ENCODE measurements at places on chromosomes 7 and 10.

DNA sequence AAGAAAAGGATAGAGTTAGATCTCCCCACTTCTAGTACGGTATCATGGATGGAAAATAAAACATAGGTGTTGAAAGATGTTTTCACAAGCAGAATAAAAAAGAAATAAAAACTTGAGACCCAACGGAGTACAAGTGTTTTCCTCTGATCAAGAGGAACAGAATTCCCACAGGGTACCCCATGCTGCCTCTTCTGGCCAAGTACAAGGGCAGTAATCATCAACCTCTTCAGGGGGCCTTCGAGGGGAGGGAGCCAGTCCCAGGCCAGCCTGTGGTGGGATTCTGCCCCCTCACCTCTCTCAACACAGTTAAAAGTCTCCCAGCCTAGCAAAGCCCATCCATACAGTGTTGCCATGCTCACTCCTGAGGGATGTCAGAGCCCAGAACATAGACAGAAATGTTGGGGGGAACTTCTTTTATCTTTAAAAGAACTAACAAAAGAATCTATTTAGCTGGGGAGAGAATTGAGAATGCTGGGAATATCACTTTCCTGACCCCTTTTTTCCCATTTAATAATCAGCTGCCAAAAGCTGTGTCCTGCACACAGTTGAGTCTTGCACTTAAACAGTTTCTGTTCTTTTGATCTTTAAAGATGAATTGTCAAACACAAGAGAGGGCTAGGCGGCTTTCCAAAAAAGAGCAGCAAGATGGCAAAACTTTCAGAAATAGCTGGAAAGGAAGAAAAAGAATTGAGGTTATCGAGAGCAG, 101.7 kb downstream of the PTN start:
- no peaks in the 10 kb centered on the region for H3K27me3 ChIP-seq
- H3K27ac ChIP-seq = no peak overlapping the region
- no peak overlapping the region for H3K4me3 ChIP-seq
- H3K36me3 ChIP-seq = no peaks in the 10 kb centered on the region

- no peaks in the 10 kb centered on the region for H3K36me3 ChIP-seq
- no peaks in the 10 kb centered on the region for H3K4me1 ChIP-seq
- no peak overlapping the region for H3K27ac ChIP-seq
- no peak overlapping the region for H3K4me3 ChIP-seq
Observed at GRCh38 chr7:141263508-141263907, 189.6 kb downstream of the TMEM178B start.

- H3K4me1 ChIP-seq = no peaks in the 10 kb centered on the region
- no peak overlapping the region for H3K4me3 ChIP-seq
- no peaks in the 10 kb centered on the region for H3K36me3 ChIP-seq
- peak; percentile 37 for DNase-seq
- H3K27ac ChIP-seq = no peak overlapping the region
Observed at GRCh38 chr10:126013489-126014281, 117.3 kb downstream of the FANK1 start.

- peak; percentile 88 for DNase-seq
- no peaks in the 10 kb centered on the region for H3K27me3 ChIP-seq
- no peak overlapping the region for H3K4me3 ChIP-seq
- H3K27ac ChIP-seq = no peak overlapping the region
- no peaks in the 10 kb centered on the region for H3K36me3 ChIP-seq
- no peaks in the 10 kb centered on the region for H3K4me1 ChIP-seq
Observed at GRCh38 chr10:6416892-6417512, 163.1 kb downstream of the PRKCQ start.

DNA sequence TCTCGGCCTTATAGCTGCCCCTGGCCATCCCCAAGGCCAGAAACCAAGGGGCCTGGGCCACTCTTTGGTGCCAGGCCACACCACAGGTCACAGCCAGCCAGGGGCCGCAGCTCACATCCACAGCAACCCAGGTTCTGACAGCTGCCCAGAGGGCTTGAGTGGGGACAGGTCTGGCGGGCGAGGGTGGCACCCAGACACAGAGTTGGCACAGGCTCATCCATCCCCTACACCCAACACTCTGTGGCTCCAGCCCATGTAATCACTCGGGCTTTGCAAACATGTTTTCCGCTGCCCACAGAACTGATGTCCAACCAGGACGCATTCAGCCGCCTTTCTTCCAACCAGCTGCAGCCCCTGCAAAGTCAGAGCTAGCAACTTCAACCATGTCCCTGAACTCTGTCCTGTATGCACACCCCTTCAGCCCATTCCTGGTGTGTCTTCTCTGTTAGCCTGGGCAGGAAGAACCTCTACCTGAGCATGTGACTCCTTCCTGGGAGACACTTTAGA, 57.7 kb upstream of the PPP2R2D start:
- no peak overlapping the region for H3K4me3 ChIP-seq
- no peak overlapping the region for H3K27ac ChIP-seq
- H3K36me3 ChIP-seq = no peaks in the 10 kb centered on the region
- no peaks in the 10 kb centered on the region for H3K27me3 ChIP-seq
- no peaks in the 10 kb centered on the region for H3K4me1 ChIP-seq

- H3K27me3 ChIP-seq = no peaks in the 10 kb centered on the region
- no peaks in the 10 kb centered on the region for H3K36me3 ChIP-seq
- no peak for DNase-seq
- H3K27ac ChIP-seq = no peak overlapping the region
- no peak overlapping the region for H3K4me3 ChIP-seq
Observed at GRCh38 chr10:105413997-105414396, 772.9 kb downstream of the SORCS3 start.

DNA sequence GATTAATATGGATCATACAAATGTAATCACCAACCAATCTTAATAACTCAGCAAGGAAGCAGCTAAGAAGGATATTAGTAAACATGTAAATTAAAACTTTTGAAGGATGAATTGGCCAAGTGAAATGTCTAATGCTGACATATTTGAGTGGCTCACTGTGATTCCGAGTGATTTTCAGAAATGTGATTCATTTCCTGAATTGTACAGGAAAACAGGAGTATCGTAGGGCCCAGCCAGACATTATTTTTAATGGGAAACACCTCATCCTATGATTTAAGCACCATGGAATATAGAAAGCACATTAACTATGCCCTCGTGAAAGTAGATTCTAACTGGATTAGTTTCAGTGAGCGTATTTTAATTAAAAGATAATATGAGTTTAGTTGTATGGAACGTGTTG, 82.3 kb downstream of the LHFPL3 start:
- no peak overlapping the region for H3K27ac ChIP-seq
- no peaks in the 10 kb centered on the region for H3K27me3 ChIP-seq
- no peaks in the 10 kb centered on the region for H3K4me1 ChIP-seq
- DNase-seq = no peak
- H3K36me3 ChIP-seq = no peaks in the 10 kb centered on the region
- no peak overlapping the region for H3K4me3 ChIP-seq

- no peak overlapping the region for H3K27ac ChIP-seq
- H3K36me3 ChIP-seq = no peaks in the 10 kb centered on the region
- no peaks in the 10 kb centered on the region for H3K27me3 ChIP-seq
- no peak for DNase-seq
- H3K4me1 ChIP-seq = peaks cover 4% of the 10 kb centered on the region
- no peak overlapping the region for H3K4me3 ChIP-seq
Observed at GRCh38 chr10:93245779-93246178, 172.1 kb downstream of the CYP26A1 start.

- no peak overlapping the region for H3K4me3 ChIP-seq
- no peaks in the 10 kb centered on the region for H3K36me3 ChIP-seq
- DNase-seq = no peak
Observed at GRCh38 chr7:18289788-18290187, 205.8 kb upstream of the HDAC9 start.

GRCh38 chr7:107147464-107148393, 21.1 kb upstream of the HBP1 start:
- H3K27me3 ChIP-seq = no peaks in the 10 kb centered on the region
- no peak overlapping the region for H3K4me3 ChIP-seq
- H3K27ac ChIP-seq = no peak overlapping the region
- DNase-seq = peak; percentile 48
- no peaks in the 10 kb centered on the region for H3K4me1 ChIP-seq
- H3K36me3 ChIP-seq = no peaks in the 10 kb centered on the region

GRCh38 chr10:51656503-51656902, 42.9 kb downstream of the CSTF2T start:
- H3K27ac ChIP-seq = no peak overlapping the region
- no peak for DNase-seq
- H3K4me3 ChIP-seq = no peak overlapping the region
- H3K27me3 ChIP-seq = no peaks in the 10 kb centered on the region
- H3K4me1 ChIP-seq = no peaks in the 10 kb centered on the region
- H3K36me3 ChIP-seq = no peaks in the 10 kb centered on the region

- no peaks in the 10 kb centered on the region for H3K27me3 ChIP-seq
- no peaks in the 10 kb centered on the region for H3K4me1 ChIP-seq
- H3K27ac ChIP-seq = no peak overlapping the region
- DNase-seq = no peak
Observed at GRCh38 chr7:17986851-17987250, 40.8 kb downstream of the PRPS1L1 start.

DNA sequence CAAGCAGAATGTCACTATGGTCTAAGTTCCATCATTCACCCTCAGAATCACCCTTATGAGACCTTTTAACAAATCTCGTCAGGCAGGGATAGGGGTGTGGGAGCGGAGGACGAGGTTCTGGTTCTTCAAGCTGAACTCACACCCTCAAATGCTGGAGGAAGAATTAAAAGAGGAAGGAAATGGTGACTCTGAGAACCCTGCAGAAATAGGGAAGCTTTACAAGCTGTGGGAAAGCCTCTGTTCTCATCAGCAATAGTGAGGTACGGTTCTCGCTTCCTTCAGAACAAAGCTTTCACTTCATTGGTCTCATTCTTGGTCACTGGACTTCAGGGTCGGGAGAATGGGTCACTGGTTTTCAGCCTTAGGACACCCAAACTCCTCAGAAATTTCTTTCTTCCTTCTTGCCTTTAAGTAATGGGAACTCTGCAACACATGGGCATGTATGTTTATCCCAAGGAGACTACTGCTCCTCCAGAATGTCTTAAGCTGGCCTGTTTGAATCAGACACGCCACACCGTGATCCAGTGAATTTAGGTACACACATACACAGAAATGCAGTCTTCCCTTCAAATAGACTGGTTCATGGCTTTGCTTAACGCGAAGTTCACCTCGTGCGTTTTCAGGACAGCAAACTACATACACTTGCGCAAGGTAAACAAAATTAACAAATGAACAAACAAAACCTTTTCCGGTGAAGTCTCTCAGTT, 226.0 kb downstream of the SFMBT2 start:
- DNase-seq = no peak
- no peak overlapping the region for H3K4me3 ChIP-seq
- H3K27ac ChIP-seq = no peak overlapping the region
- no peaks in the 10 kb centered on the region for H3K36me3 ChIP-seq
- H3K27me3 ChIP-seq = no peaks in the 10 kb centered on the region

GRCh38 chr10:133140417-133141143, 19.4 kb upstream of the KNDC1 start:
- no peaks in the 10 kb centered on the region for H3K36me3 ChIP-seq
- H3K27ac ChIP-seq = no peak overlapping the region
- DNase-seq = no peak

- H3K4me3 ChIP-seq = no peak overlapping the region
- H3K27ac ChIP-seq = no peak overlapping the region
- H3K4me1 ChIP-seq = peaks cover 4% of the 10 kb centered on the region
- peak; percentile 87 for DNase-seq
- no peaks in the 10 kb centered on the region for H3K36me3 ChIP-seq
Observed at GRCh38 chr7:2709553-2710285, 21.7 kb downstream of the AMZ1 start.

GRCh38 chr10:116126239-116126638, 146.8 kb downstream of the GFRA1 start:
- no peaks in the 10 kb centered on the region for H3K27me3 ChIP-seq
- DNase-seq = no peak
- H3K36me3 ChIP-seq = no peaks in the 10 kb centered on the region
- no peaks in the 10 kb centered on the region for H3K4me1 ChIP-seq
- H3K4me3 ChIP-seq = no peak overlapping the region

DNA sequence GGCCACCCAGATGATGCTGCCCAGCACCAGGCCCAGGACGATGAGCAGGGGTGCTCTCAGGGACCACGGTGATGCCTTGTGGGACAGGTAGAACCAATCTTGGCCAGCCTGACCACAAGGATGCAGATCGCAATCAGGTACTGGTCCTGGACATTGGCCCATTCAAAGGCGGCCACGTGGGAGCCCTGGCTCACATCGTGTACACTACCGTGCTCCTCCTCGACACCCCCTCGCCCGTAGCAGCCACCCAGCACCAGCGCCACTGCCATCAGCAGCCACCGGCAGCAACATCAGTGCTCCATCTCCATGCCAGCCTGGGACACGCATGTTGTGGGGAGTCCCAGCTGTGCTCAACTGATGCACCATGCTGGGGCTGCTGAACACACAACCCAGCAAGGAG, 39.0 kb downstream of the AGAP6 start:
- no peak overlapping the region for H3K27ac ChIP-seq
- H3K36me3 ChIP-seq = no peaks in the 10 kb centered on the region
- DNase-seq = no peak
- no peaks in the 10 kb centered on the region for H3K4me1 ChIP-seq
- no peaks in the 10 kb centered on the region for H3K27me3 ChIP-seq
- no peak overlapping the region for H3K4me3 ChIP-seq

GRCh38 chr7:2837496-2837895, 6.6 kb downstream of the GNA12 start:
- H3K4me1 ChIP-seq = peaks cover 3% of the 10 kb centered on the region
- H3K36me3 ChIP-seq = peaks cover 1% of the 10 kb centered on the region
- no peak overlapping the region for H3K4me3 ChIP-seq
- no peak overlapping the region for H3K27ac ChIP-seq
- H3K27me3 ChIP-seq = no peaks in the 10 kb centered on the region

- H3K36me3 ChIP-seq = no peaks in the 10 kb centered on the region
- H3K27me3 ChIP-seq = no peaks in the 10 kb centered on the region
- no peak overlapping the region for H3K4me3 ChIP-seq
- no peak for DNase-seq
Observed at GRCh38 chr7:25055520-25056220, 69.4 kb downstream of the CYCS start.

DNA sequence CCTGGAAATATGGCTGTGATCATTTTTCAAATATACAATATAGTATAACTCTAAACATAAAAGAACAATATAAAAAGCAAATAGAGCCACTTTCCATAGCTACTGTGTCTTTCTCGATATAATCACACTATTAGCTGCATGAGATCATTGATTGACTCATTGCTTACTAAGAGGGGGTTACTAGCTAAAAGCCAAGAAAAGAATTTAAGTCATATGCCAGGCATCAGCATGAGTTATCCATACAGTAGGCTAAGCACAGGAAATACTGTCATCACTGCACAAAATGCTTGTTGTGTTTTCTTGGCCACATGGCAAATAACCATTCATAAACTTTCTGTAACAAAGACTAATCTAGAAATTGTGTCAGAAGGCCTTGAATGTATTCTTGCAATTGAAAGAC, 18.8 kb upstream of the ABCB5 start:
- no peaks in the 10 kb centered on the region for H3K36me3 ChIP-seq
- peaks cover 2% of the 10 kb centered on the region for H3K4me1 ChIP-seq
- no peak overlapping the region for H3K4me3 ChIP-seq
- no peak for DNase-seq
- no peak overlapping the region for H3K27ac ChIP-seq

- no peak overlapping the region for H3K4me3 ChIP-seq
- DNase-seq = no peak
- H3K27me3 ChIP-seq = no peaks in the 10 kb centered on the region
- no peaks in the 10 kb centered on the region for H3K36me3 ChIP-seq
Observed at GRCh38 chr7:103140685-103141084, 8.2 kb downstream of the NAPEPLD start.

- no peaks in the 10 kb centered on the region for H3K36me3 ChIP-seq
- H3K27ac ChIP-seq = no peak overlapping the region
- no peak for DNase-seq
- H3K4me3 ChIP-seq = no peak overlapping the region
- no peaks in the 10 kb centered on the region for H3K4me1 ChIP-seq
Observed at GRCh38 chr7:20561908-20562307, 53.6 kb upstream of the ABCB5 start.

Measured in mesendoderm (in vitro differentiated cells).